Stimulated activated CD8-positive, alpha-beta memory T cell treated with anti-CD3 and anti-CD28 coated beads, Interleukin-4, amount 100 ng/mL, for 4 hours (primary cell): ENCODE measurements at places on chromosomes 1 and 21.

DNA sequence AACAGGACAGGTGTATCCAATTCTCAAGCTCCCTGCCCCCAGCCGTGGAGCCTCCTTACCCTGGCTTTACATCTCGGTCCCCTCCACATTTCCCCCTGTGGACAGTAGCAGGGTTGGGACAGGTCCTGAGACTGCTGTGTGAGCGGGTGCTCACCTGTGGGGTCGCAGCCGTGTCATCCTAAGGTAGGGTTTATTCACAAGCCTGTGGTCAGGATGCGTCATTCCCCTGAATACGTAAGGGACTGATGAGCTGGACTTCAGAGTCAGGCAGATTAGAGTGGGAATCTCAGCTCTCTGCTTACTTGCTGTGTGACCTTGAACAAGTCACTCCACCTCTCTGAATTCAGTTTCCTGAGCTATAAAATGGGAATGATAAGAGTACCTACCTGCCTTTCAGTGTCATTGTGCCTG is 17.7 kb downstream of the ZNF362 start:
- no peak for DNase-seq

GRCh38 chr1:71994646-71995045 is 287.7 kb downstream of the NEGR1 start:
- no peak for DNase-seq

GRCh38 chr1:72066431-72066830 is 215.9 kb downstream of the NEGR1 start:
- no peak for DNase-seq

DNA sequence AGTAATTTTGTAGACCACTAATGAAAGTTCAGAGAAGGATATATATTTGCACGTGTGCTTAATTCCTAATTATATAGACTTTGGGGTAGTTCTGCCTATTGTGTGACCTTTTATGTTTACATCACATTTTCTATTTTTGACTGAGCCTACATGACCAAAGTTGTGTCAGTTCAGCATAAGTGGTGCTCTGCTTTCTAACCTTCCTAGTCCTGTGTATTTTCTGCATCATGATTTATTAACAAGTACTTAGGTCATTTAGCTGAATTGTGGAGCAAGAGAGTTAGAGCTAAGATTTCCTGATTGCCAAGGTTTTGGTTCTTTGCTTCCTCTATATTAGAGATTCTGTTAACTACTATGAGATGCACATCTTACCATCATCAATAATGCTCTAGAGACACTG is 176.0 kb downstream of the C1orf21 start:
- DNase-seq: no peak

DNA sequence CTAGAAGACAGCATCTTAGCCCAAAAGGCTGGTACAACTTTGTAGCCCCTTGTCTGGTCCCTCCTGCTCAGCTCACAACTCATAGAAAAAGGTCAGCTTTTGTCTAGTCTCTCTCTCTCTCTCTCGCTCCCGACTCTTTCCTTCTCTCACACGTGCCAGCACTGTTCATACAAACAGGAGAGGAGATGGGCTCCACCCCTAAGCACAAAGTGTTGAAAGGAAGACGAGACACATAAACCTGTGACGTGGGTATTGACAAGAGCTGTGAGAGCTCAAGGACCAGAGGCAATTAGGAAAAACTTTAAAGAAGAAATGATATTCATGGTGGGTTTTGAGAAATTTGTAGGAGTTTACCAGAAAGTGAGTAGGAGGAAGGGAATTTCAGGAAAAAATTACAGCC is 23.6 kb upstream of the KCNC4 start:
- DNase-seq: no peak

GRCh38 chr1:117312453-117313138 is 54.7 kb upstream of the MAN1A2 start:
- no peak for DNase-seq

DNA sequence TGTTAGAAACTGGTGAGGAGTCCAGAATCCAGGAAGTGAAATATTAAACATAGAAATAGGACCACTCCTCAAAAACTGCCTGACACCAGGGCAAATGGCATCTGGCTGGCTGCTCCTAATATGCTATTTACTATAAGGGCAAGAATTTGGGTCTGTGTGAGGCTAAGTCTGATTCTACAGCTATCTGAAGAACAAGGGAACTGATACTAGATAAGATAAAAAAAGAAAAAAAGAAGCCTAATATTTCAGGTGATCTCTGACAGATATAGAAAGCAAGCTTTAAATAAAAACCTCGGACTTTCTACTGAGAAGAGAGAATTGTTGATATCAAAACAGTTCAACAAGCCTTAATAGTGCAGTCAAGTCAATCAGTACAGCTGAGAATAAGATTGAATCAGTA is 42.1 kb upstream of the VAV3 start:
- DNase-seq: no peak

- DNase-seq: no peak
Measured at GRCh38 chr1:175171036-175171913, 21.3 kb downstream of the KIAA0040 start.

- DNase-seq: no peak
Measured at GRCh38 chr1:36735436-36735835, 252.7 kb upstream of the CSF3R start.

DNA sequence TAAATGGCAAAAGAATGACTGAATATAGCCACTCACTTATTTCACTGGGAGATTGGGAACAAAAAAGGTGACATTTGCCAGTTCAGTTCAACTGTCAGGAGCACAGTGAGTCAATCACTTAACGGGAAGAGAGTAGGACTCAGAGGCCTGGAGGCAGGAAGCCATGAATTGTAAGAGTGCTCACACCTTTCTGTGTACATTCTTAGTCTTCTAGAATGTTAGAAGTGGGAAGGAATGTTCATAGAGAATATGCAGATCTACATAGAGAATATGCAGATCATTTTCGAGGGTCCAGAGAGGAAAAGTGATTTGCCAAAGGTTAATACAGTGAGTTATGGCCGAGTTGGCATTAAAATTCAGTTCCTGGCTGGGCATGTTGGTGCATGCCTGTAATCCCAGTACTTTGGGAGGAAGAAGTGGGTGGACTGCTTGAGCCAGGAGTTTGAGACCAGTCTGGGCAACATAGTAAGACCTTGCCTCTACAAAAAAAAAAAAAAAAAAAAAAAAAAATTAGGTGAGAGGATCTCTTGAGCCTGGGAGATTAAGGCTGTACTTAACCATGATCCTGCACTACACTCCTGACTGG is 8.3 kb downstream of the IL20 start:
- DNase-seq: no peak

DNA sequence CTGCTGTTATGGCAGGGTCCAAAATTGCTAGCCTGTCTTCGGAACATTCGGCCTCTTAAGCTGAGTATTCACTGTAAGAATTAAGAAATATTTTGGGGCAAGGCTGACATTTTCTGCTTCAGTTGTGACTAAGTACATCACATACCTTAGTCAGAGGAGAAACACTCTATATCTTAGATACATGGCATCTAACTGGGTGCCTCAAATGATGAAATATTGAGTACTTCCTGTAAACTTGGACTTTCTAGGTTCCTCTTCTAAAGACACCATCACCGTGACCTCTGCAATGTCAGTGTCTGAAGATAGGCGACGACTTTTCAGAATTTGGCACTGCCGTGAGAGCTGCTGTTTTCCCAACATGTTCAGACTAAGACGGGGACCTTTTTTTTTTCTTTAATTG is 65.6 kb downstream of the PCBP3 start:
- DNase-seq: no peak

- DNase-seq: no peak
Measured at GRCh38 chr1:12011998-12012397, 7.3 kb upstream of the MIIP start.

DNA sequence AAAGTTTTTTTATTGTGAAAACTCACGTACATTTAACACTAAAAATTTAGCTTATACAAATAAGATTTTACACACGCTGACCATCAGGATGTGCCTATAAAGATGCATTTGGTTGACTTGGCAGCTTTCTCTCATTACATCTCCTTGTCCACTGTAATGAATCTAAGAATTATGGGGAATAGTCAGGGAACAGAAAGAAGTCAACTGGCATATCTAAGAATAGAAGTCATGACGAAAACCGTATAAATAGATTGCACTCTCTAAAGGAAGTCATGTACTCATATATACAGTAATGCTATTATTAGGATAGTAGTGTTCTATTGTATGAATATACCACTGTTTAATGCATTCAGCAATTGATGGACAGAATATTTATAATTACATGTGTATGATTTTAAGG is 575.8 kb upstream of the B3GALT2 start:
- no peak for DNase-seq

DNA sequence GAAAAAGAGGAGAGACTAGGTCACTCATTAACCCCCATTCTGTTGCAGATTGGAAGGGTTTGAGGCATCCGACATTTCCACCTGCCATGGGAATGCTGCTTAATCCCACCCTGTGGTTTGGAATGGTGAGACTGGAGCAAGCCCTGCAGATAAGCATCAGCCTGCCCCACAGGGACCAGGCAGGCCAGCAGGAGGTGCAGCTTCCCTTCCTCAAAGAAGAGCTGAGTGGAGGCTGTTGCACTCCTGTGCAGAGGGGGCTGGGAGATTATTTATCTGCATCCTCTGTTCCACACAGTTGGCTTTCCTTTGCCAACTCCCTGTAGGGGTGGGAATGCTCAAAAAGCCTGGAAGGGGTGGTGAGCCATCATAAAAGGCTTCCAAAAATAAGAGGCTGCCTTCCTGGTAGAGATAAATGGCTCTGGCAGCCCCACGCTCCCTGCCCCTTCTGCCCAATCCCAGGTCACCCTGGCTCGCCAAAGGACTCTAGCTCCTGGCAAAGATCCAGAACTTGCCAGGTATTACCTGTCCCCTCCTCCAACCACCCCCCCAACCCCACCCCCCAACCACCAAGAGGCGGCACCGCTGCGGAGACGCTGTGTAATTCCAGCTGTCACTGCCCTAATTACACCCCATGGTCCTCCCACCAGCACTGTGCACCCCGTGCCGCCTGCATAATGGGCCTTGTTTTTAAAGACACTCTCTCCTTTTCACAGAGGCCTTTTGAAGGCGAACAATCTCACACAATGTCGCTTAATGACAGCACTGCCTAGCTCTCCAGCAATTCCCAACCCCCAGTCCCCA is 83.0 kb upstream of the ZC3H12A start:
- no peak for DNase-seq

GRCh38 chr1:15153184-15153841 is at the start of gene TMEM51:
TMEM51 (plus strand) TSS chr1:15153747; CDS start chr1:15215088, 61,341 bp downstream.
- no peak for DNase-seq

DNA sequence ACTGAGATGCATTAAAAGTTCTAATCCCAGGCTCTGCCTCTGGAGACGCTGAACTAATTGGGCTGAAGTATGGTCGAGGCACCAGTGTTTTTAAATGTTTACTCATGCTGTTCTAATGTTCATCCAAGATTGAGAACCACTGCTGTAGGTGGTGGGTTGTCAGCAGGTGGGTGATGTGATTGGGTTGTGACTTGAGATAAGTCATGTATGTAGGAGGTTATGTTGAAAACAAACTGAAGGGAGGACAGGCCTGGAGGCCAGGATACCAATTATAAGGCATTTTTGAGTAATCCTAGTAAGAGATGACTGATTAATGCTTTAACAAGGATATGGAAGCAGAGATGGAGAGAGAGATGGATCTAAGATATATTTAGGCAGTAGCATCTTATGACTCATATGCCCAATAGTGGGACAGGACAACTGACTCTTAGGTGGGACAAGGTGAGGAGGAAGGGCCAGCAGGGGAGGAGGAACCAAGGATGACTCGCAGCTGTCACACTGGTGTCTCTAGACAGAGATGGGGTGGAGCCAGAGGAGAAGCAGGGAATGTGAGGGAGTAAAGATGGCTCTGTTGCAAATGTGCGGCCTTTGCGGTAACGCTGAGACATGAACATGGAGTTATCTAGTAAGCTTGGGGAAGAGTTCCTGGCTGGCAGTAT is 29.3 kb downstream of the RAB4A start:
- DNase-seq: no peak

- no peak for DNase-seq
Measured at GRCh38 chr1:199287206-199287605, 648.4 kb downstream of the PTPRC start.

DNA sequence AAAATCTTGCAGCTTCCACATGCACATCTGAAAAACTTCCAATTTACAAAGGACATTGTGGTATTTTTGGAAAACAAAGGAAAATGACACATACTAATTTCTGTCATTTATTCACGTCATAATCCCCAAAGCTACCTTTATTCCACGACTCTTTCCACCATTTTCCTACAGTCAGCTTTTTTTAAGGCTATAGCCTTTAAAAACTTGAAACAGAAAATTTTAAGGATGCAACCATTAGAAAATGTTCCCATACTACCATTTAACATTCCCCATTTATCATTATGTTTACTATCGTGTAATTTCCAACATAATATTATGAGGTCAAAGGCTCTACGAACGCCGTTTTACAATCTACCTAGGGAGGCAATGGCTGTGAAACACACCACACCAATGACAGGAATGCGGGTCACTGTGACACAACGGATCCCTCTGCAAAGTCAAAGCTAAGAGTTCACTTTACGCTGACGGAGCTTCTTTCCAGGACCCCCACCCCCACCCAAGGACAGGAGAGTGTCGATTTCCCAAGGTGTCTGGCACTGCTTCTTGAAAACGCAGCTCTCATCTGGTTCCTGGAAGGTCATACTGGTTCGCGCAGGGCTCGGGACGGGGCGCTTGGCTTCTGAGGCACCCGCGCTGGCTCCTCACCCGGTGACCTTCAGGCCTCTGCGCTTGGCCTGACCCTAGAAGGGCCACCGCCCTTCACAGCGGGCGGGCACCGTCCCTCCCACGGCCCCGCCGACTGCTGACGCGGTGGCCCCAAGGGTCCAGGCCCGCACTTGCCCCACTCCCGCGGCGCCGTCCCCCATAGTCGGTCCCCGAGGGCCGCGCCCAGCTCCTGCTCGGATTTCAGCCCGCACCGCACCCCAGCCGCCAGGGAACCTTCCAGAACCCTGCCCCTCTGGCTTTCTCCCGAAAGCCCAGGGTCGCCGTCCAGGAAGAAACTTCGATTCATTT is 50.5 kb upstream of the ATF3 start:
- DNase-seq: no peak

- no peak for DNase-seq
Measured at GRCh38 chr1:160542303-160542945, 19.4 kb upstream of the SLAMF6 start.

DNA sequence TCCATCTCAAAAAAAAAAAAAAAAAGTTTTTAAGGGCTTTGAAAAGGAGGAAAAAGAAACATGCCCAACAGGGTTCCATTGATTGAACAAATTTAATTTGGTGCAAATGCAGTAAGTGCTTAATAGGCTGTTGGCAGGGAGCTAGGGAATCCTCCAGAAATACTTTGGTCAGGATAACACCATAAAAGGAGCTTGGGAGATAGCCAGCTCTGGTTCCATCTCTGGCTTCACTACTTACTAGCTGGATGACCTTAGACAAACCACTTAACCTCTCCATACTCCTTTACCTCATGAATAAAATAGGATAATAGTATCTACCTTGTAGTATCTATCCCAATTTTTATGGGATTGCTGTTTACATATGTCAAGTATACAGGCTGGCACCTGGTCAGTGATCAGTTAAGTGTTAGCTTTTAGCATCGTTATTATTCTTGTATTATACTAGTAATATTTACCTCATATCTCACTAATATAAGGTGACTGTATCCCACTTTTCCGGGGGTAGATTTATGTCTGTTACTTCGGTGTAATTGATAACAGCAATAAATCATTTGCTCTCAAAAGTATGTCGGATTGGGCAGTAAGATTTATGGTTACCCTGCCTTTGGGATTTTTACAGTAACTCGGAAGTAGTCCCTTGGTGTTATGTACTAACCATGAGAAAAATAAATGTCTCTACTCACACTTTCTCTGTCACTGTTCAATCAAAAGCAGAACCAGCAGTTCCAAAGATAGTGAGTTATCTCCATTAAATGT is 36.4 kb downstream of the BTG3 start:
- no peak for DNase-seq
